ENCODE measurements at places on chromosomes 3 and 15.

GRCh38 chr15:92655178-92655995 is at the start of gene FAM174B:
TSS of gene FAM174B (minus strand) at chr15:92655775.
- peak; percentile 44 for DNase-seq

GRCh38 chr3:151011427-151011826 is 38.9 kb upstream of the CLRN1 start:
- DNase-seq = no peak

DNA sequence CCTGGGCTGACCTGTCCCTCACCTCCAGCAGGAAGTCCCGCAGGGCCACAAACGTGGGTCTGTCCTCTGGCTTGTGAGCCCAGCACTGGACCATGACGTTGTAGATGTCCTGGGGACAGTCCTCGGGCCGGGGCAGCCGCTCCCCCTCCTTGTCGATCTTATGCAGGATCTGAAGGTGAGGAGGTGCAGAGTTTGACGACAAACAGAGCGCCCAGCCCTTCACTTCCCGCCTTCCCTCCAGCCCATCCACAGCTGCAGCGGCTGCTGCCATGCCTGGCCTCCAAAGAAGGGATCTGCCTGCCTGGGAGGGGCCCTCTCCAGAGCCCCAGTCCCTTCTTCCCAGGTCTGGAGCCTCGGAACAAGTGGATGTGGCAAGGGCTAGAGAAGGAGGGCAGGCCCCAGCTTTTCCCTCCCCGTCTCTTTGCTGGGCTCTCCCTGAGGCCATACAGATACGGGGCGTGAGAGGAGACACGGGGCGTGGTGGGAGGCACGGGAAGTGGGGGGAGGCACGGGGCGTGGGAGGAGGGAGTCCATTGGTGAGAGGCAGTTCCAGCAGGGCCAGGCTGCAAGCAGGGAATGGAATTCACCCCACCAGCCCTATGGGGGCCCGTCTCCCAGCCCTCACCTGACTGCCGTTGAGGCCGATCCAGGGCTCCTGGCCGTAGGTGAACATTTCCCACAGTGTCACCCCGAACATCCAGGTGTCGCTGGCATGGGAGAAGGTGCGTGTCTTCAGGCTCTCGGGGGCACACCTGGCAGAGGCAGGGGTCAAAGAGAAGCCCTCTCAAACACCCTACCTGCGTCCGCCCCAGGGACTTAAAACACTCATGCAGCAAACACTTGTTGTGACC is 29.7 kb downstream of the TNK2 start:
- DNase-seq = no peak

- DNase-seq = no peak
Measured at GRCh38 chr3:73431183-73431900, 193.4 kb downstream of the PDZRN3 start.

DNA sequence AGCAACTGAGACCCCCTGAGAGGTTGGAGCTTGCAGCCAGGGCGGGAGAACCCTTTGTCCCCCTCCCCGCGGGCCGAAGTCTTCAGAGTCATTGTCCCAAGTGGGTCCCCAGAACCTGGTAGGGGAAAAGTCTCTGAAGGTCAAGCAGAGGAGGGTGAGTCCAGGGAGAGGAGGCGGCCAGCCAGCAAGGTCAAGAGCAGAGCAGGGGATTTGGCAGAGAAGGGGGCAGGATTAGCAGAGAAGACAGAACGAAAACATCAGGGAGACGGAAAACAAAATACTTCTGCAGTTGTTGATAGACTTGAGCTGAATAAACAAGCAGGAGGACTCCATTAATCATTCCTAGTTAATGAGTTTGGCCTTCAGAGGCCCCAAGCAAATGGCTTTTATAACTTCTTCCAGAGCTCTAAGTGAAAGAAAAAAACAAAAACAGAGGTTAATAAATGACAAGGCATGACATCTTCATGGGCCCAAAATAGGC is 66.7 kb downstream of the GRIP2 start:
- no peak for DNase-seq

DNA sequence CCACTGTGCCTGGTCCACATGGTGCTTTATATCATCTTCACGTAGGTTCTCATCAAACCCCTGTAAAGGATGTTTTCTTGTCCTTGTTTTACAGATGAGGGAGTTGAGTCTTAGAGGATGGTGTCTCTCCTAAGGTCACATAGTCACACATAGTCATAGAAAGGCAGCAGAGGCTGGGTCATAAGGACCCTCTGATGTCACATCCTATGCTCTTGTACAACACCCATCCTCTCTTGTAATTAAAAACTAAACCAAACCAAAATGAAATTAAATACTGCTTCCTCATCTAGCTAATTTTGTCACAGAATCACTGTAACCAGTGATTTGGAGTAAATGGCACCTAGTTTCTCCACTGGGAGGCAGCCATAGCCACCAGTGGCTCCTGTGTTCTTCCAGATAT is 21.8 kb upstream of the ATP1B3 start:
- no peak for DNase-seq

GRCh38 chr3:28940530-28940929 is 340.3 kb upstream of the RBMS3 start:
- peak; percentile 56 for DNase-seq

DNA sequence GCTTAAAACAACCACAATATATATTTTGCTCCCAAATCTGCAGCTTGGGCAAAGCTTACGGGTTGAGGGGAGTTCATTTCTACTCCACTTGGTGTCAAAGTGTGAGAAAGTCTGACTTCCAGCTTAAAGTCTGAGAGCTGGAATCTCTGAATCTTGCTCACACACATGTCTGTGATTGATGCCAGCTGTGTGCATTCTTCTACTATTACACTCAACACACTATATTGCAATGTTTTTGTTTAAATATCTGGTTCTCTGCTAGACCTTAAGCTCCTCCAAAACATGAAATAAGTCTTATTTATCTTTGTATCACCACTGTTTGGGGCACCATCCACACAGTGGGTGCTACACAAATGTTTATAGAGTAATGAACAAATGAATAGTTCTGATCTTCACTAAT is 36.7 kb upstream of the SECISBP2L start:
- DNase-seq = no peak

DNA sequence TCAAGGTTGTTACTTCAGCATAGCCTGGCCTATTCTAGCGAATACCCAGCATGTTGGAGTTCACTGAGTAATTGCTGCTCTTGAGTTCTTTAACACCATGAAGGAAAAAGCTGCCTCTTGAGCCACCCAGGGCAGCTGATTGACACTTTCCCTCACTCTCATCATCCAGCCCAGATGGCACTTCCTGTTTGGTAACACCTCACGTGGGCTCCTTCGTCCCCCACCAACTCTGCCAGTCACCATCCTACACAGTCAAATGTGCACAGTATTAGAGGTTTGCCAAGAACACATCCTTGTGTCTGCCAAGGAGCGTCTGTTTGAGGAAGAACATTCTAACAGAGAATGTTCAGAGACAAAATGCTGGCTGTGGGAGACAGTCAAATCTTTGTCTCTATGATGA is 266.3 kb downstream of the RPLP1 start:
- DNase-seq = peak; percentile 63

DNA sequence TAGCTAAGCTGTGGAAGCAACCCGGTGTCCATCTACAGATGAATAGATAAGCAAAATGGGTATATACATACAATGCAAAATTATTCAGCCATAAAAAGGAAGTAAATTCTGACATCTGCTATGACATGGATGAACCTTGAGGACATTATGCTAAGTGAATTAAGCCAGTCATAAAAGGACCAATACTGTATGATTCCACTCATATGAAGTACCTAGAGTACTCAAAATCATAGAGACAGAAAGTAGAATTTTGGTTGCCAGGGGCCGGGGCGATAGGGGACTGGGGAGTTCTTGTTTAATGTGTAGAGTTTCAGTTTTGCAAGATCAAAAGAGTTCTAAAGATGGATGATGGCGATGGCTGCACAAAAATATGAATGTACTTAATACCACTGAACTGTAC is 10.3 kb downstream of the EID1 start:
- peak; percentile 66 for DNase-seq

- no peak for DNase-seq
Measured at GRCh38 chr3:180278583-180279188, 241.9 kb upstream of the PEX5L start.

- peak; percentile 27 for DNase-seq
Measured at GRCh38 chr3:194133661-194134230, 2.2 kb upstream of the HES1 start.

GRCh38 chr3:24378313-24378712 is 116.3 kb downstream of the THRB start:
- no peak for DNase-seq

DNA sequence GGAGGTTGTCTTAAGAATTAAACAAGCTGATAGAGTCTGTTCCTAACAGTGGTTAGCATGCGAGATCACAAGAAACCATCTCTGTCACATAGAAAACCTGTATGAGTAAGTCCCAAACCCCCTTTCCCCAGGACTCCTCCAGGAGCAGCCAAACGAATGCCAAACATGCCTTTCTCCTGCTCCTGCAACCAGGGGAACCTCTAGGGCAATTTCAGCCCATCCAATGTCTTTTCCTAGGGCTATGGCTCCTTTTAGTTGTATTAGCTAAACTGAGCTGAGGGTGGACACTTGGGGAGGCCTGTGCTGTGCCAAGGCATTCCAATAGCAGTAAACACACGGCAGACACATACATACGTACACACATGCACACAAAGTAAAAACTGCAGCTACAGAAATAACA is 36.5 kb upstream of the TIMP4 start:
- DNase-seq = peak; percentile 39

GRCh38 chr15:62439543-62440016 is 274.5 kb upstream of the C2CD4B start:
- no peak for DNase-seq

DNA sequence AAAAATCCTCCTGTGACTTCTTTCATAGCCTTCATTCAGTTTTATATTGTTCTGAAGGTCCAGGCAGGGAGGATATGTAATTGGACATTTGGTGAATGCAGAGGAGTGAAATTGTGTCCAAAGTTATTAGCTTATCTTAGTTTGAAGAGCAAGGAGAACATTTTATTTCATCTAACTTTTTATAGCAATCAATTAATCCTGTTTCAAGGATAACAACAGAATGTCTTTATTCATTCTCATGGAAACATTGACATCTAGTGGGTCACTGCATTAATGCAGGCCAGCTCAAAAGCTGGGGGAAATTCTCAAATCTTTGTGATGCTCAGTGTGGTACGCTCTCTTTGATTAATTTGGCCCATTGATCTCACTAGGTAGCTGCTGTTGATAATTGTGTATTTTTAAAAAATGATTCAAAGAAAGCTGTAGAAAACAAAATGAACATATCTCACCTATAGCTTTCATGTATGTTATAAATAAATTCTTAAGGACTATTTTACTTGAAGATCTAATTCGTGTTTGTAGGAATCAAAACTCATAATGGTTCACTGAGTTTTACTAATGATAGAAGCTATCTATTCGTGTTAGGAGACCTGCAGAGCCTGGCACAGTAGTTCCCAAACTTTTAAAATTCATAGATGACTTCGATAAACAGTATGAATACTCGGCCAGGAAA is 150.8 kb upstream of the KCNMB2 start:
- DNase-seq = peak; percentile 35

- no peak for DNase-seq
Measured at GRCh38 chr3:57464801-57465200, 79.3 kb downstream of the DNAH12 start.

DNA sequence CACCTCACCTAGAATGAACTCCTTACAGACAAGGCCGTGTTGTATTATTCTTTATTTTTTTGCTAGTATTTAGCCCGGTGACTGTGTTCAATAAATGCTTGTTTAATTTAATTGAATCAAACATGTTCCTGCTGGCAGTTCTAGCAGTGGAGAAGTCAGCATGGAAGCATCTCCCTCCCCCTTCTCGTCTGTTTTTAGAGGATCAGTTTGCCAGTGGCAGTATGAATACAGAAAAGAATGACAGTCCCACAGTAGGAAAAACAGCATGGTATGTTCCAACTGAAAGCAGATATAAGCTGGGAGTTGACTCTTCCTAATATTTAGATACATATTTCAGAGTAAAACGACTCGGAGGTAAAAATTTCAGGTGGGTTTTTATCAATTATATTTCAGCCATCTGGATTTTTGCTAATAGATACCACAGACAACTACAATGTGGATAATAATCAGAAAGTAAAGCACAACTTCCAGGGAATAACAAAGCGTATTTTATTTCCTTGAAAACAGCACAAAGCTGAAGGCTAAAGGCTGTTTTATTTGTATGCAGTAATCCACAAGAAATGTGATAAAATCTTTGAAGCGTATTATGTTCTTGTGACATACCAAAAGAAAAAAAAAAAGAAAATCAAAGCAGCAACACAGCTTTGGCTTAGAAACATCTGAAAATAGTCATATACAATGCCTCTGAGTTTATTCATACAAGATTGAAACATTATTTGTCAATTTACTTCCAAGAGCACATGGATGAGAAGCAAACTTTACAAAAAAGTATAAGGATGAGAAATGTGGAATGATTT is 244.5 kb upstream of the KCNMB2 start:
- DNase-seq = no peak

GRCh38 chr3:167814441-167814951 is 79.0 kb downstream of the SERPINI1 start:
- DNase-seq = no peak

DNA sequence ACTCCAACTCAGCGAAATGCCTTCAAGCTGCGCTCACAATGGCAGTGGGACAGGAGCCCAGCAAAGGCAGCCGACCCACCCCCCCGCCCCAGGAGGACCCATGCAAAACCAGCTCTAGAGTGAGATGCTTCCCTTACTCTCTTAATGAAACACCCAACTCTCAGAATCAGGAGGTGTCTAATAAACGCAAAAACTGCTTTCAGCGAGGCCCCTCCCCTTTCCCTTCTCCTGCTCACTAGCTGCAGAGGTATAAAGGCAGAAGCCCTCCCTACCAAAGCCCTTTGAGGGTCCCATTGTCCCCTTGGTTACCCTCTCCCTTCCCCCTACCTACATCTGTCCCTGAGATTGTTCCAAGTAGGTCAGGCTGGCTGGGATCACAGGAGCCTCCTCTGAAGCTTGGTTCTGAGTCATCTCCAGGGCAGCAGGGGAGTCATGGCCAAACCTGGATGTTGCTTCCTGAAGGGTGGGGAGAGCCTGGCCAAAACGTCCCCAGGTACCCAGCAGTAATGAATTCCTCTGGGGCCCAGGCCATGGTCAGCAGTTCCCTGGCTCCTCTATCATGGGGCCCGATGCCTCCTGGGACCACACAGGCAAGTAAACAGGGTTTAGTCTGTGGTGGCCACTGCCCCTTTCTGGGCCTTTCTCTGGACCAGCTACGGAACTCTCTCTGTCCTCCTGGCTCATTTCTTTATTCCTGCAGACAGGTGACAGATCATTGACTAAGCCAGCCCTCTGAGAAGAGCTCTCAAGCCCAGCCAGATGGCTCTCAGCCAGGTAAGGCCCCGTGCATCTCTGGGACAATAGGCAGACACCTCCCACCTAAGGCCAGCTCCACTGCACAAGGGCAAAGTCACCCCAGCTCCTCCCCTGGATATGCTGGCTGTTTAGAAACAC is 8.6 kb downstream of the KLHL25 start:
- DNase-seq = peak; percentile 36
